ENCODE measurements at places on chromosomes 6 and 20.

- DNase-seq: no peak
Observed at GRCh38 chr6:79512014-79512413, 25.2 kb downstream of the LCA5 start.

- DNase-seq: no peak
Observed at GRCh38 chr20:64037498-64038213, 1.7 kb downstream of the C20orf204 start.

DNA sequence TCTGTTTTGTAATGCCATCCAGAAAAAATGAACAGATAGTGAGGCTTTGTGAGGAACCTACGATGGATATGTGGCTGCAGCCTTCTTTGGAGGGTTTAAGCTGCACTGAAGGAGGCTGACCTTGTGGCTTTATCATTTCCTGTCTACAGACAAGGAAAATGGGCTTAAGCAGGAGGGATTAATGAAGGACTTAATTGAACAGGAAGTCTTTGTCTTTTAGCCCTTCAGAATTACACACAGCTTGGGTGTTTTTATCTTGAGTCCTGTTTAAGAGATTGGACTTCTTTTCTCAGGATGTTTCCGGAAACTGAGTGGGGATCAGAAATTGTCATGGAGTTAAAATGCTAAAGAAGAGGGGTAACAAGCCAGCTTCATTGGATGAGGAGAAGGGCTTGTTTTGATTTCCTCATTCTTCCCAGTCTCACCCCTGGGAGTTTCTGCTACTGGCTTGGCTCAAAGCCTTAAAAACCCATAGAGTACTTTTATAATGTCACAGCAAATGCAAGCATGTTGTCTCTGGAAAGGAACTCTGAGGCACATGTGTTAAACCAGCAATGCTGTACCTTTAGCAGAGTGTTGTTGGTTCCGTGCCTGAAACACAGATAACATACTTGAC lies 193.6 kb downstream of the JARID2 start:
- no peak for DNase-seq

DNA sequence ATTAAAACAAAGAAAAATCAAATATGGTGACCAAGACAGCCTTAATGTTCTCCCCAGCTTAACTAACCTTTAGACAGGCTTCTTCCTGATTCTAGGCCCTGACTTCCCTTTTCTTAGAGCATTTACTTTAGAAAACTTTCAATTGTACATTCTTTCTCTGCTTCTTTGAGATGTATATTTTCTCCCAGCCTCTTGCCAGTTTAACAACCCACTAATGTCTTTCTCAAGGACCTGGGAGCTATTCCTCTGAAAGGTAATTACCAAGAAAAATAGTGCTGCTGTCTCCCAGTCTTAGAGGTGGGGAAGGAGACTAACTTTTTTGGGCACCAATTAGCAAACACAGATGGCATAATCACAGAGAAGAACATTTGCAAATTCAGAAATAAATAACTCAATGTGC lies 62.8 kb upstream of the KCNQ5 start:
- no peak for DNase-seq

DNA sequence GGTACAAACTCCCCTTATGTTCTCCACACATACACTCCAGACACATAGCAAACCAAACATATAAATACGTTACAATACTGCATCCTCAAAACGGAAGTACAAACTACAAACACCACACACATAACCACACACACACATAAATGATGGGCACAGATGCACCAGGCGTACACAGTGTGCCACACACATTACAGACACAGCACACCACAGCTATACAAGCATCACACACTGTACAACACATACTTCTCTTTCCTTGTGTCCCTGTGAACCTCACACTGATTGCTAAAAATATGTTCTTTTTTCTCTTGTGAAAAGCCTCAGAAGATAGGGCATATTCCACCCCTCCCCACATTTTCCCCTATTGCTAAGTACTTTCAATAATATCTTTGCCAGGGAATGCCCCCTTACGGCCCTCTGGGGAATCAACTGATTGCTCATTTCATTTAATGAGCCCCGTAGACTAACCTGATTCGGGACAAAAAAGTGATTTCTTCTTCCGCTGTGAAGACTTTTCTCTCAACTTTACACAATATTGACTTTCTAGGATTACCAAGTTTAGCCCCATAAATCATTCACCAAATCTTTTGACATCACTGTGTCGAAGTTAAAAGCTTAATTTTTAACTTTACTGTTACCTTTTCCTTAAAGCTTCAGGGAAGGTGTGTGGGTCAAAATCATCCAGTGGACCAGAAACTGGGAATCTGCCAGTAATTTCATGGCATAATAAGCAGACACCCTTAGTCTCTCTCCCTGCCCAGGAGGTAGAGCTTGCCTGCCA lies at the start of gene SLC17A1:
Gene SLC17A1, minus strand, starts transcription at position 521 of the 775 bp plus-strand sequence. CDS start 1,495 bp downstream, outside the sequence.
- DNase-seq: no peak

GRCh38 chr6:119643876-119644275 lies 294.3 kb upstream of the MAN1A1 start:
- DNase-seq: no peak

GRCh38 chr20:35296101-35296554 lies 3.9 kb upstream of the FAM83C start:
- no peak for DNase-seq

DNA sequence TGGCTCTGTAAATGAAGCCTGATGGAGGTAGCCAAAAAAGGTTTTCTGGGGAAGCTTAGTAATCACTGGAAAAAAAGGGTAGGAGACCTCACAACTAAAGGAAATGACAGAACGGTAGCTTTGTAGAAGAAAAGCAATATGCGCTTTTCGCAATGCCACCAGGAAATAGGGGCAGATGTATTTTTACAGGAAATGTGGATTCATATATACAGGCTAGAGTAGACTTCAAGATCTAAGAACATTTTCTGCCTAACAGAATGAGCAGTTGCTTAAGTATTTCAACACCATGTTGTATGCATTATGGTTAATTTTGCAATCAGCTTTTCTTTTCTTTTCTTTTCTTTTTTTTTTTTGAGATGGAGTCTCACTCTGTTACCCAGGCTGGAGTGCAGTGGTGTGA lies 219.6 kb downstream of the CD83 start:
- no peak for DNase-seq

DNA sequence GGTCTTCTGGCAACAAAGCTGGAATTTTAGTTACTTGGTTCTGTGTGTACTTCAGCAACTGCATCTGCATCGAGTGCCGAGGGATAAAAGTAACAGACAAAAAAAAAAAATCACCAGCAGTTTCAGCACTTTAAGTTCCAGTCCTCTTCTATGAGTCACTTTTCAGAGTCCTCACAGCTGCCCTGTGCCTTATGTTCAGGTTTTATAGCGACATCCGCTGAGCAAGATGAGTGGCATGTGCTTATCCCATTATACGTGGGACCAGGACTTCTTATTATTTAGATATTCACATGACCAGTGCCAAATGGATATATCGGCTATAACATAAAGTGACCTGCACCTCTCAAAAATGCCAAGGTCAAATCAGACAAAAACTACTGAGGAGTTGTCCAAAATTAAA lies 242.9 kb downstream of the FOXA2 start:
- DNase-seq: no peak

DNA sequence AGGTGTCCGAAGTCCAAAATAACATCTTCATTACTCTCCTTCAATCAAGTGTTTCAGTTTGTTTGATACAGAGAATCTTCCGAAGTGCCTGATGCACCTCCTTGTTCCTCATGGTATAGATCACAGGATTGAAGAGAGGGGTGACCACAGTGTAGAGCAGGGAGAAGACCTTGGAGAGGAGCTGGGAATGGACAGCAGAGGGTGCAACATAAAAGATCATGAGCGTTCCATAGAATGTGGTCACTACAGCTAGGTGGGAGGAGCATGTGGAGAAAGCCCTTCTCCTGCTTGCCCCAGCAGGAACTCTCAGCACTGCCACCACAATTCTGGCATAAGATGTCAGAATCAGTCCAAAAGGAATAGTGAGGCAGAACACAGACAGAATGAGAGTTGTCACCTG lies 11.9 kb downstream of the OR12D1 start:
- DNase-seq: no peak

GRCh38 chr6:158717341-158718330 lies 67.8 kb downstream of the SYTL3 start:
- no peak for DNase-seq

DNA sequence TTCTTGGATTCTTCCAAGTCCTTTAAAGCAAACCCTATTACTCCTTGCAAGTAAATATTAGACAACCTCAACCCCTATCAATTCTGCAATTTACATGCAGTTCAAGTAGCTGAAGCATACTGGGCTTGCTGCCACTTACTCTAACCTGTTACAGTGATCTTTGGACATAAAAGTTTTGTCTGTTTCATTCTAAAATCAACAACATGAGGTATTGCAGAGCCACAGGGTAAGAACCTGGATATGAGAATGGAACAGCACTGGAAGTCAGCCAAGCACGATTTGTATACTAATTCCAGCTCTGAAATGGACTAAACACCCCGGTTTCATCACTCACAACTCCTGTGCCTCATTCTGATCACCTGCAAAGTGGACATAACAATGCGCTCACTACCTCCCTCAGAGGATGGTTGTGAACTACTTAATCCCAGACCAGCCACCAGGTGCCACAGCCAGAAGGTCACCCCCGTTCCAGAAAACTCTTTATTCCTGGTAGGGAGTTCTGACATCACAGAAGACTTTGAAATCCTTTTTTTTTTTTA lies 270.0 kb downstream of the ADGB start:
- DNase-seq: no peak

GRCh38 chr20:1165521-1165920 lies 19.3 kb downstream of the TMEM74B start:
- DNase-seq: no peak

DNA sequence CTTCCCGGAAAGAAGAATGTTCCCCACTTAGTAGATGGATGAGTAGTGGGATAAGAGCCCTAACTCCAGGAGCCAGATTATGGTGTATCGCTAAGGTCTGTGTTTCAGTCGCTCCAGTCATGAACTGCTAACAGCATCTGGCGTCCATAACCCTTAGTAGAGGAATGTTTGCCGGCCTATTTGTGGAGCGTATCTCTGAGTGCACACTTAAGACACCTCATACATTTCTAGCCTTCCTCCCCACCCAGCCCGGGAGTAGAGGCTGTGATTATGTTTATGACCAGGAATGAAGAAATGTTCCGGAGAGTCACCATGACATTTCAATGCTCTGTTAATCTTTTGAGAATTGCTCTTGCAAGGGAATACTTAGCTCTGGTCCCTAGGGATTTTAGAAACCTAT lies 251.1 kb upstream of the SOX4 start:
- DNase-seq: no peak

DNA sequence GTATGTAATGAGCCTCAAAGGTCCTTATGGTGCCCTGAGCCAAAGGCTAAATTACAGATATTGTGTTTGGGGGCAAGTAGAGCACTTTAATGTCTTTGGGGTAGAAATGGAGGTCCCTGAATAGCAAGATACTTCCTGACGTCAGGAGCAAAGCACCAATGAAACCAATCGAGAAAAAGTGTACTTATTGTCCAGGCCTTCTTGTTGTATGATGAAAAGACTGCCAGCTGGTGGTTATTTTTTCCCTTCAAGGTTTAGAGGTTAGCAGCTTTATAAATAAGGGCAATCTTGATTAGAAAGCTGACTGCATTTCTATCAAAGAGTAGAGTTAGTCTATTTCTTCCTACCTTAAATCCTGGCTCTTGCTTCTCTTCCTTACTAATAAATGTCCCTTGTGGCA lies 76.1 kb upstream of the HSF2 start:
- no peak for DNase-seq

DNA sequence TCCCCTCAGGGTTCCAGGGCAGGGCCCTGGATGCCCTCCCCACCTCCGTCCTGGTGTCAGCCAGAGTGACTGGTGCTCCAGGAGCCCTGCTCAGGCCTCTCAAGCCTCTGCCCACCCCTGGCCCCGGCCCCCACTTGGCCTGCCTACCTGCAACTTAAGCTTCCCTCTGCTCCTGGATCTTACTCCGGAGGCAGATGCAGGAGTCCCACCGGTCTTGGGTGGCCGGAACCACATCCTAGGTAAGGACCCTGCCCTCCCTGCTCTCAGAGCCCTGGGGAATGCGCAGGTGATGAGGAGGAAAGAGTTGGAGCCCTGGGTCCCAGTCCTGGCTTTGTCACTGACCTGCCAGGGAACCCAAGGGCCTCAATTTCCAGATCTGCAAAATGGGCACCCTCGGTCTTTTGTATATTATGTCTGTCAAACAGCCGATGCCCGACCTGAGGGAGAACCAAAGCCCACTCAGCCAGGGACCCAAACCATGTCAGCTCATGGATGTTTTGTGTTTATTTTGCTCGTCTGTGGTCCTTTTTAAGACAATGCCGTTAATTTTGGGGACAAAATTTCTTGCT lies 34.5 kb upstream of the BPIFA2 start:
- DNase-seq: no peak

DNA sequence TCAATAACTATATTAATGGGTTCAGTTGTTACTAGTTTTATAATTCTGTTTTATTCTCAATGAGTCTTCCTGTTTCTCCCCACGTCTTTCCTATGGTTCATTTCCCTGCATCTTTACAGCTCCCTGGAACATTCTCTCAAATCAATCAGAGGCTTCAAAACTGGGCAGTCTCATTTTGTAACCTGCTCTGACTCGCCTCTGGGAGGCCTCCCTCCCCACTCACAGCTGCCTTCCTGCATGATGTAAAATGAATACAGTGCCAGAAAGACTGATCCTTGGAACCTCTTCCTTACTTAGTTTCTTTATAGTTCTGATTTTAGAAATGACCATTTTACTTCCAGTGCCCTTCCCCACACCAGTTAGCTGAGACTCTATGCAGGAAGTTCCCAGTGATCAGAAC lies 103.9 kb downstream of the ESR1 start:
- DNase-seq: no peak

DNA sequence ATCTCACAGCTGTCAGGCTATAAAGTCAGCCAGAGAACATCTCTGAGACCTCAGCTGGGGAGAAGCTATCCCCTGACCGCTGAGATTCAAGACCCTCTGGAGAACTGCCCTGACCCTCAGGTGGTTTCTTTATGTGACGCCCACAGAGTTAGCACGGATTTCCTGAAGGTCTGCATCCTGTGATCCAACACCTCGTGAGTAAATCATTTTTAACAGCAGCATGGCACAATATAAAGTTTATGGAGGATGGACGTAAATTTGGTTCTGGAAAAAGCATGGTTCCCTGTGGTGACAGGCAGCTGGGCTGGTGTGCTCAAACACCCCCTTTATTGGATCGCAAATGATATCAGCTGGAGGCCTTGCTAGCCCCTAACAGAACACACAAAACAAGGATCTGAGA lies 25.3 kb upstream of the TRAF3IP2 start:
- DNase-seq: no peak

GRCh38 chr6:30965140-30965601 lies 18.3 kb upstream of the MUC21 start:
- DNase-seq: no peak

DNA sequence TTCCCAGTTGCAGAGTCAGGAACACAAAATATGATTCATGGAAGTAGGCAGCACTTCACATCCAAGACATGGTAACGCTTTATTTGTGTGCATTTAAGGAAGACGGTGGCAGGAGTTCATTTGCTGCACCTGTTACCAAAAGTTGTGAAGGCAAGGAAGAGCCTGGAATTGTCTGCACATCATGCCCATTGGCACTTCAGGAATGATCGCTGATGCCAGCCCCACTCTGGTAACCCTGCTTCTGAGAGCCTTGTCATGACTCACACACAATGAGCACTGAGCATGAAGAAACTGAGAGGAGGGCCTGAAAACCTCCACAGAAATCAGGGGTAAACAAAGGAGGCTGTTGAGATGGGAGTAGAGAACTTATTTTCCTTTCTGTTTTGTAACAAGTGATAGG lies 181.1 kb downstream of the RPS12 start:
- no peak for DNase-seq
